ENCODE measurements at places on chromosomes 6 and 20.
A peak's percentile ranks its signal among the peaks of the same experiment; 100 is the strongest.

- no peak for DNase-seq
Measured at GRCh38 chr20:24040896-24041459, 52.4 kb upstream of the GGTLC1 start.

DNA sequence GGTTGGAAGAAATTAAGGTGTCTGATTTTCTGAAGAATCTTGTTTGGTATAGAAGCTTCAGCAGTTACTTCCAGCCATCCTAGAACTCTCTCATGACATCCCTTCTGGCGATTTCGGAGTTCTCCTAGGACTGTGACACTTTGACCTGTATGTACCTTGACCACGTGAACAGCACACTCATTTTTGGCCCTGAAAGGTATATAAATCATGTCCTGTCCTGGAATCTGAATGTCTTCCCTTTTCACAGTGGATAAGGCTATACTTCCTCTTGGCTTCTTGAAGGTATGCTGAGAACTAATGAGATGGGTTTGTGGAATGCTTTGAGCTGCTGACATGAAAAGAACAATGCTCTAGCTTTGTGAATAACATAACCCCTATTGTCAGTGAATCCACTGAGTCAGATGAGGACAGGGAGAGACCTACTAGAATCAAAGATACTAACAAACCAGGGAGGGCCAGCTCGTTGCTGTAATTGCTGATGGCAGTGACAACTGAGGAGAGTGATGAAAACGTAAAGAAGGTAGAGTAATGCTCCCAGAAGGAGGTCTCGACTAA lies 6.0 kb upstream of the ZDHHC14 start:
- no peak for DNase-seq

DNA sequence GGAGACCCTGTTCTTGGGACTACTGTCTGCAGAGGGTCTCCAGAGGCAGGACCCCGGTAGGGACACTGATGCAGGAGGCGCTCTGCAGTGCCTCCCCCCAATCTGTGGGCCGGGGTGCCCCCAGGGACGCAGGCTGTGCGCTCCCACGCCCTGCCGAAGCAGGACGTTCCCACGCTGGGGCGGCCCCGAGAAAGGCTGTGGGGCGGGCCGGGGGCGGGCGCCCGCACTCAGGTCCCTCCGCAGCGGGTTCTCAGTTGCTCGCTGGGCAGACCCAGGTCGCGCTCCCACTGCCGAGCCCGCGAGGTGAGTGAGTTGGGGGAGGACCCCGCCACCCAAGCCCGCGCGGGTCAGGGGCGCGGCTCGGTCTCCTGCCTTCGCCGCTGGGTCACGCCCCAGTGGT lies at the start of gene COX4I2:
Gene COX4I2 (plus strand): TSS at position 253 of the 400 bp plus-strand sequence. CDS start 1,106 bp downstream, outside the sequence.
- no peak for DNase-seq

DNA sequence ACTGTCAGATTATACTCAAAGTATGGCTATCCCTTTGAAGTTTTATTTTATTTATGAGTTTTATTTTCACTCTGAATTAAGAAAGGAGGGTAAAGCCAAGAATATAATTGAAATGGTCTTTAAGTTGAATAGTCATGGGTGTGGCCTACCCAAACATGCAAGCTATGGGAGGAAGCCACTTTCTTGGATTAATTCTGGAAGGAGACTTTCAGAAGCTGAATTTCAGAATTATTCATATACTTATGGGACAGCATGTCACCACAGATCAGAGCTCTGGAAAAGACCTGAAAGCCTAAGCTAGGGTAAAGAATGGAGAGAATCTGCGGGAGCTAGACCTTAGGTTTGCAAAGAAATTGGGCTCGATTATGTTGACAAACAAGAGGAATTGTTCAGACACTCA lies 242.4 kb upstream of the FKBP1C start:
- DNase-seq: no peak

DNA sequence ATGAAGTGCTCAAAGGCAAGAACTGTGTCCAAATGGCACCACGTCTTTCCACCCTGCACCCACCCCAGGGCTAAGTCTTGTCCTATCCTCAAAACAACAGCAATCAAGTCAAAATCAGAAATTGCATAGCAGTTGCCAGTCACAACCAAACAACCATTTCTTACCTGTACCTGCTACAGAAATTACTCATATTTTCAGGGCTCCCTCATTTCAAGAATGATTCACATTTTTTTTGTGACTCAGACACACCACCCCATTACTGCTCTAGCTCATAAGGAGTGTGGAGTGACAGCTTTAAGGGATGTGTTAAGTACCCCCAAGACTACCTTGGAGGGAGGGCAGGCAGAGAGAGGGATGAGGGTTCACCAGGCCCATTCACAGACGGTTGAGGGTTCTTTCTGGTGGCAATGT lies 111.7 kb downstream of the TRERF1 start:
- peak; percentile 29 for DNase-seq

DNA sequence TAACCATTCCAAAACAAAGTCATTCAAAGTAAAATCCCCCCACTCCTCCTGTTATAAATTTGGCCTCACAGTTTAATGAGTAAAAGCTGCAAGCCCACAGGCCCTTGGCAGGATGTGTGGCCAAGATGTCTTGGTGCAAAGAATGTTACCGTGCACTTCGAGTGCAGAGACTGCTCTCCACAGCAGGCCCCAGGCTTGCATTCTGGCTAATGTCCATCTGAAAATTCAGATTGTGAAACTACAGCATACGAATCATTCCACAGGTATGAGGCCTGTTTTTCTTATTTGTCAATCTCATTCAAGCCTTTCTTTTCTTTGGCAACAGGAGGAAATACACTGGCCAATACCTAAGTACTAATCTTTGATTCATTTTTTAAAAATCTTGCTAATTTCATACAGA lies 7.1 kb downstream of the RPS6KA2 start:
- no peak for DNase-seq

GRCh38 chr20:9220874-9221547 lies 152.1 kb downstream of the PLCB4 start:
- no peak for DNase-seq

DNA sequence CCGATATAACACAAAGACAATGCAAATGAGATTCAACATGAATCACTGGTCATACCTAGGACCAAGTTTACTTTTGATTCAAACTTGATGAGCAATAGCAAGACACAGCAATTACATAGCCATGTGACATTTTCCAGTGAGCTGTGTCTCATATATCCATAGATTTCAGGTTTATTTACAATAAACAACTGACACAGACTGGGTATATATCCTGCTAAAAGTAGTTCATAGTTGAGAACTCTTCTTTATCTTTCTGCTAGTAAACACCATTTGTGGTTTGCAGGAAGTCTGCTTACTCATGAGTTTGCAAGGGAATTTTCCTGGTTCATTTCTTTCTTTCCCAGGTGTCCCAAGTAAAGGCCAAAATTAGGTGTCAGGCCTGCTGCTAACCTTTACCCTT lies 343.4 kb downstream of the KIF16B start:
- DNase-seq: no peak

DNA sequence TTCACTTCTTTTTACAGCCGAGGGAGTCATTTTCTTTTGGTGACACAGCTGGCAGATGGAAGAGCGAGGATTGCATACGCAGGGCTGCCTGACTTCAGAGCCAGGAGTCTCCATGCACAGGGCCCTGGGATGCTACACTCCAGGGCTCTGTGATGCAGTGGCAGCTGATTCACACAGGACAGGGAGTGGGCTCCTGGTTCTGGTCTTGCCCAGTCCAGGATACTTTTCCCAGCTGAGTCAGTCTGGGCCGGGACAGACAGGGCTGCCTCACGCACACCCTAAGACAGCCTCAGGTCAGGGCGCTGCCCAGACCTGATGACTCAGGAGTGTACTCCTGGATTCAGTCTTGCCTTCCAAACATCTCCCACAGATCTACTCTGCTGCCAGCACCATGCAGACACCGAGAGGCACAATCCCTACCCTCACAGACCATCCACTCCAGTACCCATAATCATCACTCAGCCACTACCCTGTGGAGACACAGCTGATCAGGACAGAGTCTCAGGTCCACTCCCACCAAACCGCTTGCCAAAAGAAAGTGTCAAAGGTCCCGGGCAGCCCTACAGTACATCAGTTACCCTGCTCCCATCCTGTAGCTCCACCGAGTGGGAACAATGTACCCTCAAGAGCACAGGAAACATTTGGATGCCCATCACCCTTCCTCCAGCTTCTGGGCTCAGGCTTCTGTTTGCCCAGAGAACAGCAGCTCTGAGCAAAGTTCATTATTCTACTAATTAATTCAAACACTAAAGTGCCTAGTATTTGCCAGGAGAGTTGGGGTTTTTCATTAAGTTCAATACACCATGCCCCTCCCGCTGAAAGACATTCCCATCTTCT lies 11.5 kb downstream of the SDC4 start:
- DNase-seq: no peak

DNA sequence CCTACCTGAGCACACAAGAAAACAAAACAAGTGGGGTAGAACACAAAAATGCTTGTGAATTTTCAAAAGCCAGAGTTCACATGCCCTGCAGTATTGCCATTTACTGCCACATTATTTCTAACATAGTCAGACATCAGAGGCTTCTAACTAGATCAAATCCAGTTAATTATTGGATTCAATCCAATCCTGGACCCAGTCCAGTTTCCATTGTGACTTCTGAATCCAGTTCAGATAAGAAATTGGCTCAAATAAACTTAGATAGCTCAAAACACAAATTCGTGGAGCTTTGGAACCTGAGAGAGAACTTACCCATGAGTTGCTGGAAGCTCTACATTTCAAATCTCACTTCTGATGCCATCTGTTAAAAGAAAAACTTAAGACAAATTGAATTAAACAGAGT lies 85.2 kb upstream of the ANKEF1 start:
- no peak for DNase-seq
